ENCODE measurements at places on chromosomes 16 and 17. TPM values are rescaled to one million over a fixed set of nuclear protein-coding genes. Genes with fewer than 3 reads are reported as not detected.

Gene LGALS9C
- total RNA-seq: 0.18 TPM

Gene SMIM36
- not detected for total RNA-seq

Gene HOXB13
- total RNA-seq: not detected

Gene ZDHHC1
- total RNA-seq: 16.3 TPM

Gene DOC2B
- total RNA-seq: 27.2 TPM

DNA sequence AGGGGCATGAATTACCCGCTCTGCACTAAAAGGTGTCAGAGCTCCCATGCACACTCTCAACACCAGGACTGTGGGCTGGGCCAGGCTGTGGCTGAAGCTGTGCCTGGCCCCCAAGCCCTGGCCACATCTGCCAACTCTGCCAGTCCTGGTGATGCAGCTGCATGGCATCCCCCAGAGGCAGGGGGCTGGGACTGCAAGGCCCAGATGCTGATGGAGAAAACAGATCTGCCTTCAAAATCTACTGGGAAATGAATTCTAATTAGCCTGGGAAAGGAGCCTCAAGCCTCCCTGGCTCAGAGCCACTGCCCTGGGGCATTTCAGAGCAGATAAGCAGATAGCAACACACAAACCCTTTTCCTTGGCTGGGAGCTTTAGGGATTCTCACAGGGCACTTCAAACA, 3.4 kb downstream of the CHST6 start:
- DNase-seq: no peak

DNA sequence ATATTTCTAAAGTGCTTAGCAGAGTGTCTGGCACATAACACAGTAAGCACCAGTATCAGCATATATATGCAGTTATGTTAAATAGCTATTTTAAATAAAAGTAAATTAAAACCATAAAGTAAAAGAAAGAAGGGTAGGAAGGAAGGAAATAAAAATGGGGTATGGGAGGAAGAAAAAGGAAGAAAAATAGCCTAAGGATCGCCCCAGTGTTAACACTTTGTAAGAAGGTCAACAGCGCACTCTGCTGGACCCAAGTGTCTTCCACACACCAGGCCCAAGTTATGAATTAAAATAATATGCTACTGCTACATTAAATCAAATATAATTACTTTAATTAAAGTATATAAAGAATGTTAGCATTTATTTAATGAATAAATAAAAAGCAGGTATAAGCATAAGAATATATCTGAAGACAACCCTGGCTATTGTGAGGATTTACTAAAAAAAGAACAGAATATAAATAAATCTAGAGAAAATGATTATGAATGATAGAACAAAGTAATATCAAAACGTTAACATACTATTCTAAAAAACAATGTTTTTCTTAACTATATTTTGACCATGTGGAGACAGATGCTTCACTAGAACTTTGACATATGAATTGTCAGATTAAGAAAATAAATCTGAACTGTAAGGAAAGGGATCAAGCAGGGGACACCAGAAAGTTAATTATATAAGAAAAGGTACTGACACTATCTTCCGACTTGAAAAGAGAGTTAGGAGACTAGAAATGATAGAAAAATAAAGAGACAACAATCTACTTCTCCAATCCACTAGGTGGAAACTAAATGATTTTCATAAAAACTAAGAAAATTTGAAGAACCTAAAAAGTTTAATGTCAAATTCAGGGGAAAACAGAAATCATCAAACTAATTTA, 25.9 kb downstream of the BRIP1 start:
- peak; percentile 75 for DNase-seq

DNA sequence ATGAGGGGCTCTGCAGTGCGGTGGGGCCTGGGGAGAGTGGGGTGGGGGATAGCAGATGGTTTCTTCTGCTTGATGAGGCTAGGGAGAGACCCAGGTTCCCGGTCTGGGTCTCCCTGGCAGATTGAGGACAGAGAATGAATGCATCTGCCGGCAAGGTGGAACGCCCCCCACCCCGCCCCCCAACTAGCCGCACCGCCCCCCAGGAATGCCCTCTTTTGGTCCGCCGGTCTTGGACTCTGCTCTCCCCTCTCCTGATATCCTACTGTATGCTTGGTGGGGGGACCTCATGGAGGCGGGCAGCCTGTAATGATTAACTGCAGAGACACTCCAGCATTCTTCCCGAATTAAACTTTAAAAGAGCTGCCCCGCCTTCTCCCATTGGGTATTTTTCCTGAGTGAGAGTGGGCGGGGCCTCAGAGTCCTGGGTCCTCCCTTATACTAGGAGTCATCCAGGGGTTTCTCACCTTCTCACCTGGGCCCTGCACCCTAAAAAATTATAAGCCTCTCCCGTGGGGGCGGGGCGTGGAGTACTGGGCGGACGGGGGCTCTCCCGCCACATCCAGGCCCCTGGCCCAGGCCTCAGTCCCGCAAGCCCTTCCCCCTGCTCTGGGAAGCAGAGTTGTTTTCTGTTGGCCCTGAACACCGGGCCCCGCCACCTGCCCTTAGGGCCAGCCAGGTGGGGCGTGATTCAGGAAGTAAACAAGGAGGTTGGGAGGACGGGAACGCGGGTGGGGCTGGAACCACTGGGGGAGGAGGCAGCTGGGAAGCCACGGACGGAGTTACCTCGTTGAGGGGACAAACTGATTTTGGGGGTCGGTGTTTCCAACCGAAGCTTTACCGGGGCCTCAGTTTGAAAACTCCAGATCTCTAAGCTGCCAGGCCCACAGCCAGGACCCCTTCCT, 1.5 kb downstream of the GRB7 start:
- no peak for DNase-seq

GRCh38 chr17:71593078-71593477, 527.7 kb upstream of the SOX9 start:
- DNase-seq: no peak

DNA sequence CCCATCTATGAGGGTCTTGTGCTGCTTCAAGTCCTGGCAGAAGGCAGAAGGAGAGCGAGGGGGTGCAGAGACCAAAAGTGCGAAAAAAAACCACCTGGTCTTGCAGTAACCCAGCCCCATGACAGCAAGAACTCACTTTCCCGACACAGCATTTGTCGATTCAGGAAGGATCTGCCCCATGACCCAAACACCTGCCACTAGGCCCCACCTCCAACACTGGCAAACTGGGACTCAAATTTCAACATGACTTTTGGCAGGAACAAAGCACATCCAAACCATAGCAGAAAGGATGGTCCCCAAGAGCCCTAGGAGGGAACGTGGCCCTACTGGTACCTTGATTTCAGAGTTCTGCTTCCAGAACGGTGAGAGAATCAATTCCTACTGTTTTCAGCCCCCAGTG, 34.7 kb upstream of the KLHDC4 start:
- DNase-seq: no peak

DNA sequence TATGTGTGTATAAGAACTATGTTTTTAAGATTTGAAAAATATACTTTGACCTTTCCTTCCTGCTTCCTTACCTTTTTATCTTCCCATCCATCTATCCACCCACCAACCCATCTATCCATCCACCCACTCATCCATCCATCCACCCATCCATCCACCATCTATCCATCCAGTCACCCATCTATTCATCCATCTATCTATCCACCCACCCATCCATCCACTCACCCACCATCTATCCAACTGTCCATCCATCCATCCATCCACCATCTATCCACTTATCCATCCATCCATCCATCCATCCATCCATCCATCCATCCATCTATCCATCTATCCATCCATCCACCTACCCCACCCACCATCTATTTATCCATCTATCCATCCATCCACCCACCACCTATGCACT, 12.4 kb downstream of the CBFA2T3 start:
- no peak for DNase-seq

DNA sequence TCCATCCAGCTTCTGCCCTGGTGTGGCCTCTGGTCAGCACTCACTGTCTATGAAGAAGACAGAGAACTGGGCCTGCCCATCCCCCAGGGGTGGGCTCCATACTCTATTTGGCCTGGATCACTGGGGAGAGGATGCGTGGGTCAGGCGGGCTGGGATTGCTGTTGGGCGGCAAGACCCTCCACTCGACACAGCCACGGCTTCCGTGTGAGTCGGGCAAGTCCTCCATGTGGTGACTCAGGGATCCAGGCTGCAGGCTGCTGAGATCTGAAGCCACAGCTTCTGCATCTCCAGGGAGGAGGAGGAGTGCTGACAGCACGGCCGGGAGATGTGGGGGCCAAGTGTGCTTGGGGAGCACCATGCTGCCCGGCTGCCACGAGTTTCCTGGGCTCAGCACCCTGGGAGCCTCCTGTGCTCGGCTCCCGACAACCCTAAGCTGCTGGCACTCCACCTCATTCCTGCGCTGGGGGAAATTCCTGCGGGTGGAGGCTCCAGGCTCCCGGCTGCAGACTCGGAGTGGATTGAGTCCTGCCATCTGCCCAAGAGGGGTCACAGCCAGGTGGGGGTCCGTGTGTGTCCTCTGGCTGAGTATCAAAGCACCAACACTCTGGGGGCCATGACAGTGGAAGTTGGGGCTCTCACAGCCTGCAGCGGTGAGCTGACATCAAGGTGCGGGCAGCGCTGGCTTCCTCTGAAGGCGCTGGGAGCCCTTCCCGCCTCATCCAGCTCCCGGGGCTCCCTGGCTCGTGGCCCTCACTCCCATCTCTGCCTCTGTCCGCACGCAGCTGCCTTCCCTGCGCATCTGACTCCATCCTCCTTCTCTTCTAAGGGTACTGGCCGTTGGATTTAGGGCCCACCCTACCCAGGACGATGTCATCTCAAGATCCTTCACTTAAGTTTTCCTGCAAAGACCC, 24.4 kb upstream of the CBFA2T3 start:
- no peak for DNase-seq

DNA sequence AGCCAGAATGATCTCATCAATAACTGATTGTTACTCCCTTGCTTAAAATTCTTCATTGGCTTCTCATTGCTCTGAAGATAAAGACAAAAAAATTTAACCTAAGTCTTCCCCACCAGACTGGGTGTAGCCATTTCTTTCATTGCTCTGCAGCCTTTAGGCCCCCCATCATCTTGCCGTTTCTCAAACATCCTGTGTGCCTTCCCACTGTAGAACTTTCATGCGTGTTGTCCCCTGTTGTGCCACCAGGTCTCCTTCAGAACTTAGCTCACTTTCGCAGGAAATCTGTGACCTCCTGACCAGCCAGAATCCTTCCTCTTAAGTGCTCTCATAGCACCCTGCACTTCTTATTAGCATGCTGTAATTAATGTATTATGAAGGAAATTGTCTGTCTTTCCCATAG, 31.8 kb downstream of the TNRC6C start:
- no peak for DNase-seq

- no peak for DNase-seq
Observed at GRCh38 chr16:65414284-65414984, 292.6 kb upstream of the CDH11 start.

GRCh38 chr17:83042522-83043158, 36.8 kb upstream of the METRNL start:
- DNase-seq: no peak

- DNase-seq: no peak
Observed at GRCh38 chr16:83907631-83908250, 8.8 kb downstream of the MLYCD start.

DNA sequence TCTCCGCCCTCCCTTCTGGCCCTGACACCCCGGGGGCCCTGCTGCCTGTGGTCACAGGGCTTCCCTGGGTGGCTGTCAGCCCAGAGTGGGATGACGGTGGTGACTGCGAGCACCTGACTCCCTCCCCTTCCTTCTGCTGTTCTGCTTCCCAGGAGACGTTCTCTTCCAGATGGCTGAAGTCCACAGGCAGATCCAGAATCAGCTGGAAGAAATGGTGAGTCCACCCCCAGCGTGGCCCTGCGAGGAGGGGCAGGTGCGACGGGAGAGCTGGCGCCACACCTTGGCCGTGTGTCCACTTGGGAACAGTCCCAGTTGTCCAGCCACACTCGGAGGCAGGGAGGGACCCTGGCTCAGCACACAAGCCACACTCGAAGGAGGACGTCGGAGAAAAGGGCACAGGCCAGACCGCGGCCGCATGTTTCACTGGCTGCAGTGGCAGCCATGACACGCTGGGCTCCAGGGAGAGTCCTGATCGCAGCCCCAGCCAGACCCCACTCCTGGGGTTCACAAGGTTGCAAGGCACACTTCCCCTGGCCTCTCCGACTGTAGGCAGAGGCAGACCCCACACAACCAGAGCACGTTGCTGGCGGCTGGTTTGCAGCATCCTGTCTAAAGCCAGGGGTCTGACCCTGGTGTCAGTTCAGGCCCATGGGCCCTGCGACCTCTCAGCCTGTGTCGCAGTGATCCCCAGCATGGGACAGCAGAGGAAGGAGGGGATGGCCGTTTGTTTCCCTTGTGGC, 49.9 kb downstream of the BAIAP2 start:
- DNase-seq: no peak

DNA sequence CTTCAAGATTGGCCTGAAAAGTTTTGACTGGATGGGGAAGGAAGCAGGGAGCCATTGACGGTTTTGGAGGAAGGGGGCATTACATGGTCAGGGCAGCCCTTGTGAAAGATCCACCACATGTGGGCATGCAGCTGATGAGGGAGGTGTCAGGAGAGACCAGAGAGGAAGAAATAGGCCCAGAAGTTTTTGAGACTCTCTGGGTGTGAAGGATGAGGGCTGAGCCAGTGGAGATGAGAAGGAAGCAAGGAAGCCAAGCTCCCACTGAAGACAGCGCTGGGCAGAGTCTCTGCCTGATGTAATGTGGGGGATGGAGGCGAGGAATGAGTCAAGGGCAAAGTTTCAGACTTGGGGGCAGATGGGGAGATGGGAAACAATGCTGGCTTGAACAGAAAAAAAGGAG, 530 bp downstream of the CCL17 start:
- DNase-seq: no peak

GRCh38 chr17:72717676-72718075, 374.8 kb downstream of the SLC39A11 start:
- no peak for DNase-seq
